Left hindlimb (tissue), 1 donor: ENCODE measurements at places on chromosomes 12 and 14.

GRCh38 chr12:42124764-42125387 lies 19.8 kb downstream of the GXYLT1 start:
- DNase-seq, result no peak

DNA sequence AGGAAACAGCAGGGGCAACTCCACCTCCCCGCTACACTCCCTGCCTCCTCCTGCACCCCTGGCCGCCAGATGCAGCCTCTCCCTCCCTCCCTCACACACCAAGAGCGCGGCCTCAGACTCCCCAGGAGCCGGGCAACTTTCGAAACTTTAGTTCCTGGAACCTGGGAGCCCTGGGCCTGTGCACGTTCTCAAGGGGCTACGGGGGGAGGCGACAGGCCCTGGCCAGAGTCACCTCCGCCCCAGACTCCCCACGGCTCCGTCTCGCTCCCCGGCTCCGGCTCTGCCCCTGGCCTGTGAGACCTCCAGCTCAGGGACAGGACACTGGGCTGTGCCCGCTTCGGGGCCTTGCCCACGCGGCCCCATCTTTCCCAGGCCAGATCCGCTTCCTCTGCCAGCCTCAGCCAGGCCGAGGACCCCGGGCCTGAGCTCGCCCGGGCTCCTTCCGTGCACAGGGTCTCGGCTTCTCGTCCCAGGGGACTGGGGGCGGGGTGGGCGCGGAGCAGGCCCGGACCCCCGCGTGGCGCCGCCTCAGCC lies 5.5 kb downstream of the AMN start:
- DNase-seq, result no peak

GRCh38 chr12:110105986-110106385 lies 18.2 kb upstream of the IFT81 start:
- no peak for DNase-seq

GRCh38 chr12:94112121-94112520 lies 36.3 kb upstream of the PLXNC1 start:
- no peak for DNase-seq

DNA sequence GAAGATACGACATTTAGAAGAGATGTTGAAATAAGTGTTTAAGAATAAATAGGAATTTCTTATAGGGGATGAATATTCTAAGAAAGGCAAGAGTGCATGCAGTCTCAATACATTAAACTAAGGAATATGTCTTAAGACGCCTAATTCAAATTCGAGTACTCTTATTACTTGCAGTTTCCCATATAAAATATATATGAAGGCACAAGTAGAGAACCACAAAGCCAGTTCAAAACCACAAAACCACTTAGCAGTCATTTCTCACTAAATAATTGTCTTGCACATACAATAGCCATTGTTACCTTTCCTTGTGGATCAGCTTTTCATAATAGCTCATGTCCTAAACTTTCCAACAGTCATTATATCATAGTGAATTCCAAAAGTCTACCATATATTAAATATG lies 91.0 kb upstream of the MON2 start:
- DNase-seq, result no peak

DNA sequence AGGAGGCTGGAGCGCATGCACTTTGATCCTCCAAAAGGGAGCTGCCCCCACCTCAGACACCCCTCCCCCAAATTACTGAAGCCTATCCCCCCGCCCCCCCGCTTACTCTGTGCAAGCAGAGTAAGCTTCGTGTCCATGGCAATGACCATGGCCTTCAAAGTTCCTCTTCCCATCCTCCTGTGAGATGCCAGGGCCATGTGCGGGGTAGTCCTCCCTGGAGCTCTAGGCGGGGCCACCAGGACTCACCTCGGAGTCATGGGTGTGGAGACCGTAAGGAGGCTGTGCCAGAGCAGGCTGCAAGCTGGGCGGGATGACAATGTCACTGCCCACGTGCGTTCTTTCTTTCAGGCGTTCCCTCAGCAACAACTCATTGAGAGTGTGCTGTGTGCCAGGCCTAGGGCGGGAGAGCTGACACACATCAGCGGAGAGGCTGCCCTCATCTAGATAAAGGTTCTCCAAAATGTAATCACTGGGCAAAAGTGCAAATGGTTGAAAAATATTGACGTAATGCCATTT lies 66.8 kb downstream of the C14orf132 start:
- DNase-seq, result no peak

- no peak for DNase-seq
These were observed 12.5 kb upstream of the ANAPC5 start for GRCh38 chr12:121364683-121365121.

GRCh38 chr14:45068396-45068795 lies 15.5 kb upstream of the PRPF39 start:
- no peak for DNase-seq

- no peak for DNase-seq
These were observed 17.4 kb downstream of the KCNMB4 start for GRCh38 chr12:70383484-70383883.

- peak; percentile 98 for DNase-seq
These were observed 92.7 kb downstream of the LRRC74A start for GRCh38 chr14:76918782-76919394.

- no peak for DNase-seq
These were observed 48.1 kb upstream of the BICDL1 start for GRCh38 chr12:119940897-119941296.

DNA sequence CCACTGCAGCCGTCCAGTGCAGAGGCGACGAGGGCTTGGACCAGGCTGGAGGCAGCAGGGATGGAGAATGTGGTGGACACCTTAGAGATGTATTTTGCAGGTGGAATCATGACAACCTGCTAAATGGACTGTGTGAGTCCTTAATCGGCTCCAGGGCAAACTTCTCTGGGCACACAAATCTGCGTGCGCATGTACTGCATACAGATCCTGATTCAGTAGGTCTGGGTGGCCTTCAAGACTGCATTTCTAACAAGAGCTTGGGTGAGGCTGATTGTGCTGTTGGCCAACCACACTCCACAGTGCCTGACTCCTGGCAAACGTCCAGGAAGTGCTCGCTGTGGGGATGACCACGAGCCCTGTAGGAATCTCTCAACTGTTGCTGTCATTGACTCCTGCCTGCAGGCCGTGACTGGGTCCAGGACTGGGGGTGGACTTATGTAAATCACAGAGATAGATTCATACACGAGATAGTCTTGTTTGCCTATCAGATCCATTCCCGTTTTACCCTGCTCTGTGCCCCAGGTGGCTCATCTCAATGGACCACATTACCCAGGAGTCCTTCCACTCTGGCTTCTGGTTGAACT lies 27.2 kb downstream of the JDP2 start:
- peak; percentile 45 for DNase-seq

DNA sequence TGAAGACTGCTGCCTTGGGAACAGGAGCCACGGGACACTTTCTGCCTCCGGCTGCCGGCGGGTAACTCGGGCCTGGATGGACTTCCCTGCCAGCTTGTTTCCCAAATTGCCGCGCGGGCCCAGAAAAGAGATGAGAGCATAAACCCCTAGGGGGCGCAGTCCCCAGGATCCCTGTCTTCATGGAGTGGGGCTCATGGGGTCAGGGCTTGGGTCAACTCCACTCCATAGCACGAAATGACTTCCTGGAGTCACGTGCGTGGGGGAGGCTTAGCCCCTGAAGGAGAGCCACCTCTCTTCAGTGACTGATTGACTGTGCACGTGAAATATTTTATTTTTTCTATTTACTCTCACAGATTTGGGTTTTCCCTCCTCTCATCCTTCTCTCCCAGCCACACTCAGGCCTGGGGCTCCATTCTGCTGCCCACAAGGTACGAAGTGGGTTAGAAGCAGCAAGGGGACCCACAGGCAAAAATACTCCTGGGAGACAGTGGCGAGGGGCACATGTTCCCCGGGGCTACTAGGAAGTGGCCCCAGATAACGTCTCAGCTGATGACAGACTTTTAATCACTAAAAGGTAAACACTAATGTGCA lies 10.0 kb downstream of the PGF start:
- DNase-seq, result peak; percentile 32

- DNase-seq, result no peak
These were observed 13.9 kb upstream of the CEBPE start for GRCh38 chr14:23132970-23133369.
